ENCODE measurements at places on chromosomes 12 and 14. TPM values are rescaled to one million over a fixed set of nuclear protein-coding genes. Genes with fewer than 3 reads are reported as not detected.

The PARP11 gene
- polyA plus RNA-seq, result 2.7 TPM

The SRRM4 gene
- 0.01 TPM for polyA plus RNA-seq

The C1QL4 gene
- not detected for polyA plus RNA-seq

The NTN4 gene
- polyA plus RNA-seq, result 40.9 TPM

The KRT6C gene
- polyA plus RNA-seq, result 0.10 TPM

The TRMT61A gene
- 16.8 TPM for polyA plus RNA-seq

The RTL1 gene
- not detected for polyA plus RNA-seq

The CLEC4A gene
- 32.8 TPM for polyA plus RNA-seq

The IL31 gene
- not detected for polyA plus RNA-seq

The CCDC184 gene
- 0.63 TPM for polyA plus RNA-seq

The KLRC1 gene
- polyA plus RNA-seq, result 1.3 TPM

The HOXC10 gene
- polyA plus RNA-seq, result not detected

The KCNC2 gene
- polyA plus RNA-seq, result not detected

The LTBR gene
- polyA plus RNA-seq, result 111 TPM

The CLEC6A gene
- polyA plus RNA-seq, result 0.20 TPM

The INHBE gene
- polyA plus RNA-seq, result not detected

The TAS2R42 gene
- not detected for polyA plus RNA-seq

The RFLNA gene
- 1.8 TPM for polyA plus RNA-seq

The GPR65 gene
- 8.1 TPM for polyA plus RNA-seq

The FITM1 gene
- 1.4 TPM for polyA plus RNA-seq

The NEUROD4 gene
- polyA plus RNA-seq, result not detected

The CREBL2 gene
- 18.3 TPM for polyA plus RNA-seq

The SERPINA9 gene
- polyA plus RNA-seq, result not detected

The KLRC3 gene
- polyA plus RNA-seq, result 0.44 TPM

The DIO2 gene
- polyA plus RNA-seq, result 0.18 TPM

The KRT79 gene
- polyA plus RNA-seq, result 1.5 TPM

The AQP2 gene
- not detected for polyA plus RNA-seq

The CLEC2B gene
- 19.0 TPM for polyA plus RNA-seq

The SYCP3 gene
- 0.89 TPM for polyA plus RNA-seq

The SSTR1 gene
- polyA plus RNA-seq, result 1.6 TPM

The TAS2R31 gene
- polyA plus RNA-seq, result 0.26 TPM

The ADAMTS20 gene
- polyA plus RNA-seq, result not detected

The TMEM119 gene
- 14.4 TPM for polyA plus RNA-seq

The TPPP2 gene
- not detected for polyA plus RNA-seq

The ITPK1 gene
- polyA plus RNA-seq, result 44.6 TPM

The B4GALNT1 gene
- polyA plus RNA-seq, result 0.93 TPM

The GLIPR1L1 gene
- not detected for polyA plus RNA-seq

The KCNH3 gene
- polyA plus RNA-seq, result 1.1 TPM

The KRT74 gene
- not detected for polyA plus RNA-seq

The POTEM gene
- not detected for polyA plus RNA-seq

The FAM234B gene
- polyA plus RNA-seq, result 3.6 TPM

The ZNF664 gene
- 34.3 TPM for polyA plus RNA-seq

The NR4A1 gene
- polyA plus RNA-seq, result 45.1 TPM

The HEBP1 gene
- polyA plus RNA-seq, result 48.2 TPM

The PTHLH gene
- polyA plus RNA-seq, result 0.28 TPM

The KLHDC2 gene
- 33.9 TPM for polyA plus RNA-seq

The RILPL1 gene
- 9.5 TPM for polyA plus RNA-seq

The PLEKHG7 gene
- 1.5 TPM for polyA plus RNA-seq

The RHNO1 gene
- 19.0 TPM for polyA plus RNA-seq

The CDKN1B gene
- polyA plus RNA-seq, result 27.3 TPM

The SPX gene
- 0.09 TPM for polyA plus RNA-seq

The RNASE13 gene
- polyA plus RNA-seq, result not detected

The FOXG1 gene
- polyA plus RNA-seq, result not detected
